Right cardiac atrium (tissue), 5 donors: ENCODE measurements at places on chromosomes 16 and 17. TPM values are rescaled to one million over a fixed set of nuclear protein-coding genes. Genes with fewer than 3 reads are reported as not detected.
A peak's percentile ranks its signal among the peaks of the same experiment; 100 is the strongest.

KRT31 gene
- total RNA-seq: not detected

CRYBA1 gene
- total RNA-seq: not detected

CTRL gene
- total RNA-seq: 0.94 TPM

ZG16 gene
- not detected for total RNA-seq

ABCA10 gene
- total RNA-seq: 5.0 TPM

RAI1 gene
- 26.8 TPM for total RNA-seq

DNA sequence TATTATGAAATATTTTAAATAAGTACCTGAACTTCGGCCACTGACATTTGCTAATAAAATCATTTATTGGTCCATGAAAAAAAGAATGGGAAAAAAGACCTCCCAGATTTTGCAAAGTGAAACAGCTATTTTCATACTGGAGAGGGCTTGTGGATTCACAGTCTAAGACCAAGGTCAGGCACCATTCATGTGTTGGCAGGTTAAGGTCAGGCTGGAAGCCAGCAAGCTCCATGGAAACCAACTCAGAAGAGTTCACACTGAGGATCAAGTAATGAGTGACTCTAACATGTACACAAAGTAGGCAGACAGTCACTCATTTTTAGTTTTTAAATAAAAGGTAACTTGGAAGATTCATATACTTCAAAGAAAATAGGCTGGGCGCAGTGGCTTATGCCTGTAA is 3.4 kb downstream of the DNAJA2 start:
- DNase-seq: peak; percentile 22

- no peak for DNase-seq
Measured at GRCh38 chr16:88005181-88005581, 53.9 kb downstream of the BANP start.

- DNase-seq: no peak
Measured at GRCh38 chr17:51180486-51180885, 14.3 kb downstream of the NME2 start.

DNA sequence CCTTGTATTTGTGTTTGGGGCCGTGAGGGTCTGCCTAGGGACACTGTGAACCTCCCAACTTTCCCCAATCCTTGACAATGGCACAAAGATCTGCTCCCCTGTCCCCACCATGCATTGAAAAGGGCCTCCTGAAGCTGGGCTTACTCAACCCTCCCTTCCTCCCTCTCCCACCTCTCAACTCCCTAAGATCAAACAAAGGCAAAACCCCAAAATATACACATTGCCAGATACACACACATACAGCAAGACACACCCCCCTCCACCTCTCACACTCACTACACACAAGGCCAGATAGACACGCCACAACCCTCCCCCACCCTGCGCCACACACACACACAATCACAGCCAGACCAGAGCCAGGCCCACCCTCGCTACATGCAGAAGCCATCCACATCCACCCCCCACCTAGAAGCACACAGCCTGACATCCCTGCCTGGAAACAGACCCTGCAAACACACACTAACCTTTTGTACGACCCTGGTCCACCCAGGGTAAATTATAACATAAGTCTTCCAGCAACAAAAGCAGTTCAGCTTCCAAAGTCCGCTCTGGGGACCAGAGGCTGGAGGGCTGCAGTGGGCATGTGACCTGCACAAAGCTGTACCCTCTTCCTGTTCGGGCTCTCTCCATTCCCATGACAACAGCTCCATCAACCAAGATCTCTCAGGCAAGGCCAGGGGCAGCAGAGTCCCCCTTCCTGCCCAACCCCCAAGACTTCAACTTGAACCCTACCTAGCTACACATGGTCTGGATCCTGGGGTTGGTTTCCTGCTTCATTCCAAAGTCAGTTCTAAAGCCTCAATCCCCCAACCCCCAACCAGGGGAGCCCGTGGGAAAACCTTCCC is 1.9 kb downstream of the PCGF2 start:
- peak; percentile 50 for DNase-seq

- no peak for DNase-seq
Measured at GRCh38 chr17:1873418-1873817, 43.6 kb downstream of the RPA1 start.

DNA sequence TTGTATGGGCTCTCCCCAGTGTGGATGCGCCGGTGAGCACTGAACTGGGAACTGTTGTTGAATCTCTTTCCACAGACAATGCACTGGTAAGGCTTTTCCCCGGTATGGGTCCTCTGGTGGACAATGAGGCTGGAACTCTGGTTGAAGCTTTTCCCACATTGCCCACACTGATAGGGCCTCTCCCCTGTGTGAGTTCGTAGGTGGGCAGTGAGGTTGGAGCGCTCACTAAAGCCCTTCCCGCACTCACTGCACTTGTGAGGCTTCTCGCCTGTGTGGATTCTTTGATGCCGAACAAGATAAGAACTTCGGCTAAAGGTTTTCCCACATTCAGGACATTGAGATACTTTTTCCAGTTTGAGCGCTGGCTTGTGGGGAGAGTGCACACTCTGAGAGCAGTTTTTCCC is 17.8 kb downstream of the ZSCAN32 start:
- no peak for DNase-seq

GRCh38 chr17:18138065-18138749 is 29.7 kb downstream of the MYO15A start:
- peak; percentile 14 for DNase-seq
